ENCODE measurements at places on chromosomes 5 and 9. TPM values are rescaled to one million over a fixed set of nuclear protein-coding genes. Genes with fewer than 3 reads are reported as not detected.
A peak's percentile ranks its signal among the peaks of the same experiment; 100 is the strongest.

DNA sequence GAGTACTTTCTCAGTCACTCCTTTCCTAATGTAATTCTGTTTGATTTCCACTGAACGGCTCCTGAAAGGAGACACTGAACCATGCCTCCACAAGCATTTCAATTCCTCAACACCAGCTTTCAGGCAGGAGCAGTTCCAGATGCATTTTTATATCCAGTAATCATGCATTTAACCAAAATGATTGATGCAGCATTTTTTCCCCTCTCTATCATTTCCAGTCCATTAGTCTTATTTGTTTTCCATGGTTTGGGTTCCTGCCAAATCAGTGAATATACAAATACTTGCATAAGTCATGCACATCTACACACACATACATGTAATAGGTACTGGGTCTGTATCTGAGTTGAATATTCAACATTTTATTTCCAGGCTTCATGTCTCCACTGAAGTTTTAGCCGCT, 122.7 kb downstream of the GRIA1 start:
- no peak for DNase-seq

DNA sequence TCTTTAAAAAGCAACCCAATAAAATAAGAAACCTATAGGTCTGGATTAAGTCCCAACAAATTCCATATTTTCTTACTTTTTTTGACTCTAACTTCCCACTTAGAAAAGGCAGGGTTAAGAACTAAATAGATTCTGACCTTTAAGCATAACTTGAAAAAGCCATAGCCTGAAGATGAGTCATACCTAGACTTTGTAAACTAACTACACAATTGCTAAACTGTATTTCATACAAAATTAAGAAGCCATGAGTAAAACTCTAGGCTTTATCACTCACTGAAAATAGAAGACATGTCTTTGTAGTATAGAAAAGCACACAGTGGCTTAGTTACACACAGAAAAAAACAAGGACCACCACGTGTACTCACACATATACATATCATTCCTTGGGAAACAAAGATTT, 51.5 kb downstream of the MLLT3 start:
- DNase-seq = no peak

- DNase-seq = no peak
These were observed 72.2 kb upstream of the ORM1 start for GRCh38 chr9:114250648-114251047.

GRCh38 chr9:11352612-11353011, 739.8 kb upstream of the PTPRD start:
- no peak for DNase-seq

DNA sequence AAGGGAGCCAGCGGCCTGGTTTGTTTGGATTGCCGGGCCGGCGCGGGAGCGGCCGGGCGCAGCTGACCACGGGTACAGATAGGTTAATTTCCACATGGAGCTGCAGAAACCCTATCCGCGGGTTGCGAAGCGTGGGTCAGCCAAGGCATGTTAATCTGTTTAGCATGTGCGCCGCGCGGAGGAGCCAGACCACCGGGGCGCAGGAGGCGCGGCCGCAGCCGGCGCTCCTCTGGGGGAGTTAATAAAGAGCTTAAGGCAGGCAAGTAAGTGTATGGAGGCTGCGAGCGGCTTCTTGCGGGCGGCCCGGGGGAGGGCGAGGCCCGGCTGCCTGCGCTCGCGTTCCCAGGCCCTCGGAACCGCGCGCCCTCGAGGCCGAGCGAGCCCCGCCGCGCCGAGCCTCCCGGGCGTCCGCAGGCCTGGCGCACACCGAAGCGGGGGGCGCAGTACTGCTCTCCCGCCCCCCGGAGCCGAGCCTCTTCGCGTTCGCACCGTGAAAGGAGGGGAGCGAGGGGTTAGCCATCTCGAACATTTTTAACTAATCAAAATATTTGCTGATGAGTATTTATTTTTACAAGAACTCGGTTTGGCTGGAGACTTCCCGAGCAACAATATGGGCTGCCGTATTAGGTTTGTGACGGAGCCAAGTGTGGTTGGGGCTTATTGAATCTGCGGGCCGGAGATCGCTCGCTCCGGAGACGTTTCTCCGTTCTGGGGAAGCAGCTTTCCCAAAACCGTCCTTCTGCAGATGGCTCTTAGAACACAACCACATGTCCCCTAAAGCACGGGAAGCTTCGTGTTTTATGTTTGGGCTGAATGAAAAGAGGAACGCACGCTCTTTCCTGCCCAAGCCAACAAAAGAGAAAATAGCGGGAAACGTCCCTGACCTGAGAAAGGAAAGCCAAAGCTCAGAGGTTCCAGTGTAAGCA, 28.8 kb downstream of the FOXD1 start:
- DNase-seq = no peak

GRCh38 chr5:31598640-31599611, 40.0 kb upstream of the PDZD2 start:
- DNase-seq = no peak

GRCh38 chr9:117927354-117927753, 223.2 kb downstream of the TLR4 start:
- no peak for DNase-seq

GRCh38 chr5:130890610-130891009, 274.4 kb downstream of the HINT1 start:
- no peak for DNase-seq

DNA sequence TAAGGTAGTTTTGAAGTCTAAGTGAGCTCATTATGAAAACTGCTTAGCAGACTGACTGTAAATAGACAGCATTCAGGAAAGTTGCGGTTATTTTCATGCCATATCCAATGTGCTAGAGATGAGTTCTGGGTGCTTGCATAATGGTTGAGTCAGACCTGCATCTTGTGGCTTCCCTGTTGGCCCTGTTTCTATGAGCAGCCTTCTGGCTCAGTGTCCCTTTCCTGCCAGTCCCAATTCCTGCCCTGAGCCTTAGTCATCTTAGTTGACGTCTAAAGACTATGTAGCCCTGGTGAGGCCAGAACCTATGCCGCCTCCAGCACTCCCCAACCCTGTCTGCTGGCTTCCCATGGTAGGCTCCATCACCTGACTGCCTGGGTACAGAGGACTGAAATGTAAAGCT, 76.3 kb upstream of the TNFSF8 start:
- no peak for DNase-seq

DNA sequence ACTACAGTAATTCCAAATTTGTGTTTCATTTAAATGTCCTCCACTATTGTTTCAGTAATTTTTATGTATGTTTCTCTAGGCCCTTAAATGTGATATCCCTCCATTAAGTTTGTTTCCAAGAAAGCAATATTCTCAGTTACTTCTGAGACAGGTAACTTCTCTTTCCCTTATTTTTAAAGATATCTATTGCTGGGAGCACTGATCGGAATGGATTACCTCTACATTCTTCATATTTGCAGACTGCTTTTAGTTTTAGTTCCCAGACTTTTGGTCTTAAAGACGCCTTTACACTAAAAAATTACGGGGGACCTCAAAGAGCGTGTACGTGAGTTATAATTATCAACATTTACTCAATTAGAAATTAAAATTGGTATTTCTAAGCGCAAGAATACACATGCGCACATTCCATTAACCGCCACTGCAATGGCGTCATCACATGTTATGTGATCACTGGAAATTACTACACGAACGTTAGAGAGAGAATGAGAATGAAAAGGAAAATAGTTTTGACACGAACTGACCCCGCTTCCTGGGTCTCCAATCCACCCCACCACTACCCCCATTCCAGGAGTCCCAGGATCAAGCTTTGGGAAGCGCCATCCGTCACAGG, 519 bp upstream of the RAD50 start:
- DNase-seq = no peak

GRCh38 chr9:97293207-97293721, 14.2 kb upstream of the CCDC180 start:
- no peak for DNase-seq

DNA sequence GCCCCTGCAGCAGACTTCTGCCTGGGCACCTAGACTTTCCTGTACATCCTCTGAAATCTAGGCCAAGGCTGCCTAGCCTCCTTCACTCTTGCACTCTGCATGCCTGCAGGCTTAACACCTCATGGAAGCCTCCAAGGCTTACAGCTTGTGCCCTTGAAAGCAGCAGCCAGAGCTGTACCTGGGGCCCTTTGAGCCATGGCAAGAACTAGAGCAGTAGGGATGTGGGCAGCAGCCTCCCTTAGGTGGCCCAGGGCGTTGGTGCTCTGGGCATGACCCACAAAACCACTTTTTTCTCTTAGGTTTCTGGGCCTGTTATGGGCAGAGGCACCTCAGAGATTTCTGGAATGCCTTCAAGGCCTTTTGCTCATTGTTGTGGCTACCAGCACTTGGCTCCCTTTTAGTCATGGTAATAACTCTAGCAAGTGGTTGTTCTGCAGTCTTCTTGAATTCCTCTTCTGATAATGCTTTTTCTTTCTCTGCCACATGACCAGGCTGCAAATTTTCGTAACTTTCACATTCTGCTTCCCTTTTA, 606.2 kb downstream of the TLE4 start:
- DNase-seq = no peak

- no peak for DNase-seq
These were observed 1496.1 kb upstream of the C9orf72 start for GRCh38 chr9:29069376-29069775.

GRCh38 chr9:37100327-37100726, 20.0 kb upstream of the ZCCHC7 start:
- no peak for DNase-seq

DNA sequence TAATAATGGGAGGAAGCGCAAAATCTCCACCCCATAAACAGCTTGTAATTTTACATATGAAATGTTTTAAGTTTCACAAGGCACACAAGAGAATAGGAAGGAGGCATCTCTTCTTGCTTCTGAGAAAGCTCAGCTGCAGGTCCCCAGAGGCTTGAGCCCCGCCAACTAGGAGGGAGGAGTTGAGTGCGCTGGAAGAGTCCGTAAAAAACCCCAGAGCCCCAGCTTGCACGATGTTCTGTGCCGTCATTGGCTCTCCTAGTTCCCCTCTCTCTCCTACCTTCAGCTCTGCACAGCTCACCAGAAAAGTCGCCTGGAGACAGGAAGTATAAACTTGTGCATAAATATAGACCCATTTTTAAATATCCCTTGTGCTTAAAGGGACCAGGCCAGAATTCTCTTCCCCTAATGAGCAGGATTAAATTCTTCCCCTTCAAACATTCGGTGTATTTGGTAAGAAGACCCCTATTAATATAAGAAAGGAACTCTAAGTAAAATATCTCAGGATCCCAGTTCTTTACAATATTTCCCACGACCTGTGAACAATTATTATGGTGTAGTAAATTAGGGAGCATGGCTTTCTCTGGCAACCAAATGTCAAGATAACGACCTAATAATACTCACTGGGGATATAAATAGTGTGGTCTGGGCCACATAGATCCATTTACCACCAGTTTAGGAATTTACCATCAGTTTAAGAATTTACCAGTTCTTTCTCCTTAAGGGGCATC, 13.7 kb downstream of the GLRX start:
- peak; percentile 63 for DNase-seq

DNA sequence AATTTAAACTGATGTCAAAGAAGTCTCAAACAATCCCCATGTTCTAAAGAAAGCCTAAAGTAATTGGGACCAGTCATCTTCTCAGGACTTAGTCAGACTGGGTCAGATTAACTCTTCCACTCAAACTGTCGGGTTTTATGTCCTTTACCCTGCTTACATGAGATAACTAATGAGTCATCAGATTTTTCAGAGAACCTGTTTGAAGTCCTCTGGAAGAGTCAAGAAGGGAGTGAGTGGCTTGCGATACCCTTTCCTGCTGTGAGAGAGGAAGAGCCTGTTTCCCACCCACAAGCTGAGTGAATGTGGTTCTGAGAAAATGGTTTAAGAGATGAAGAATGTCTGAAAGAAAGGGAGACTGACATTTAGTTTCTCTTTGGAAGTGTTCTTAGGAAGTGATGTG, 1866.7 kb upstream of the C9orf72 start:
- DNase-seq = no peak

DNA sequence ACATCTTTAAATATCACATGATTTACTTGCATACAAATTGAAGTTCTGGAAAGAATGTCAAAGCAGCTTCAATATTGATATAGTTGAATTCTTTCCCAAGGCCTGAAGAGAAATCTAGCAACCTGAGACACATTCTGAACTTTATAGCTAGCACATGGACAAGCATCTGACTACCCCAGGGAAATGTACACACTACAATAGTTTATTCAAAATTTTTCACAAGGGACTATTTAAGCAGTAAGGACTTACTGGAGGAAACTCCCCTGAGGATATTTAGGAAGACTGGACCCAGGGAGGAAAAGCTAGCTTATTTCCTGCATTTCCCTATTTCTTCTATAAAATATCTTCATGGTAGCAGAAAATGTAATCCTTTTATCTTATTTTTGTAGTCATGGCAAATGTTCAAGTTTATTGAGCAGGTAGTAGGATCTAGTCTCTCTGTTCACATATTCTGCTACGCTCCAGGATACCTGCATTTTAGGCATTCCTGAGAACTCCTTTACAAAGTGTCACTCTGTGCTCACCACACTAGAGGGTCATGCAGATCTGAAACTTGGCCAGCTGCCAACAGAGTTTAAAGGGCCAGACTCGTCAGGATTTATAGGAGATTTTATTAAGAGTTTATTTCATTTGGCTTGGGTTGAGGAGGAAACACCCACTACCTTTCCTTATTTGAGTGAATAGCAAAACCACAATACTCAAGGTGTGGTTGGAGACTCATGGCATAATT, 348.4 kb upstream of the FTMT start:
- no peak for DNase-seq

The RGS7BP gene
- 31.1 TPM for total RNA-seq

- peak; percentile 70 for DNase-seq
These were observed 1.0 kb upstream of the TPM2 start for GRCh38 chr9:35690614-35691333.

- DNase-seq = no peak
These were observed 69.0 kb upstream of the DAPK1 start for GRCh38 chr9:87428659-87429058.

GRCh38 chr5:135364421-135365262, 34.4 kb downstream of the MACROH2A1 start:
- DNase-seq = no peak

The ERMP1 gene
- 14.5 TPM for total RNA-seq

DNA sequence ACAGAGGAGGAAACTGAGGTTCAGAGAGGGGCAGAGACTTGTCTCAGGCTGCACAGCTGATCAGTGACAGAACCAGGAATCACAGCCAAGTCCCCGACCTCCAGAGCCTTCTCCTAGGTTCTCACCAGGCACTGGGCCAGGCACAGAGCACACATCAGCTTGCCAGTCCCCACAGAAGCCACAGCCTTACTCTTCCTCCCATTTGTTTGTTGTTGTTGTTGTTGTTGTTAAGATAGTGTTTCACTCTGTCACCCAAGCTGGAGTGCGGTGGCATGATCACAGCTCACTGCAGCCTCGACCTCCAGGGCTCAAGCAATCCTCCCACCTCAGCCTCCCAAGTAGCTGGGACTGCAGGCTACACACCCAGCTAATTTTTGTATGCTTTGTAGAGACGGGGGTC, 41.4 kb downstream of the NAIF1 start:
- no peak for DNase-seq
